ENCODE measurements at places on chromosomes 1 and 21.
A peak's percentile ranks its signal among the peaks of the same experiment; 100 is the strongest.

- no peak for DNase-seq
Measured at GRCh38 chr1:94559921-94560320, 18.4 kb upstream of the F3 start.

DNA sequence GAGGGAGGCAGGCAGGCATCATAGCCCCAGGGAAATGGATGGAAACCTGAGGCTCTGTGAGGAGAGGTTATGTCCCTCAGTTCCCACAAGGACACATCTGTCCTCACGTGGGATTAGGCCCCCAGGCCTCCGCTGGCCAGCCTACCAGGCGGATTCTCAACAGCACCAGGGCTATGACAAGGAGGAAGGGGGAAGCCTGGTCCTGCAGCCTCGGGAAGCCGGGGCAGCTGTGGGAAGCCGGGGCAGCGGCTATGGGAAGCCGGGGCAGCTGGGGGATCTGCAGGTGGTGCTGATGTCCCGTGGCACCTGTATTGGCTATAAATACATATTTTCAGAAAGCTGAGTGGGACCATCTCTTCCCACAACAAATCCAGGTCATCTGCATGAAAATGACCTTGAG lies 19.7 kb downstream of the BSND start:
- DNase-seq: no peak

DNA sequence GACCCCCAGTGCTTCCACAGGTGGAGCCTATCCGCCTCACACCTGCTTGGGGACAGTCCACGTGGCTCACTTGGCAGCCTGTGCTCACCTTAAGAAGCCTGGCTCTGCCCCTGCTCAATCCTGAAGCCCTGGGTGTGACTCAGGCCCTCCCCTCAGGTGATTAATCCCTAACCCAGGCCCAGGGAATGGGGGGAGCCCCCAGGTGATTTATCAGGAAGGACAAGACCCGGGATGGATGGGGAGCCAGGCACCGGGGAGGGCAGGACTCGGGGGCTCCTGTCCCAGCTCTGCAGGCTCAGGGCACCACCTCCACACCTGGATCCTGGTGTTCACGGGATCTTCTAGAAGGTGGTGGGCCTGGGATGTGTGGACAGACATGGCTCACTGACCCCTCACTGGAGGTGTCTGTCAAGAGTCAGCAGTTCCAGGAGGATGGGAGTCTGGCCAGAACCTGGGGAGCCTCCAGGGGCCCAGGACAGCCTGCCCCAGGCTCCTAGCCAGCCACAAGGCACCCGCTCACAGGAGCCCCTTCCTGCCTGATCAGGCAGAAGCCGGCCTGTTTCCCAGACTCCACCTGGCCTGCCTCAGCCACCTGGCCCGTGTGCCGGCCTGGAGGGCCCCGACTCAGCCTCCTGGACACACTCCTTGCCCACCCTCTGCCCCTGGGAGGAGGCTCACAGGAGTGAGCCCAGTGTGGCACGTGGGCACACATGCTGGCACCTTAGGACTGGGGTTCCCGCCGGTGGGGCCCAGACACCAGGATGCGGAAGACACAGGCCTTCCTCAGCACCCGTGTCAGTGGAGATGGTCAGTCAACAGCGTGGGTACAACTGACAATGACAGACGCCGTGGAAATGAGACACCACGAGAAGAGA lies 38.6 kb upstream of the COL6A1 start:
- DNase-seq: no peak

GRCh38 chr1:71463144-71463543 lies 382.3 kb upstream of the ZRANB2 start:
- no peak for DNase-seq

- DNase-seq: no peak
Measured at GRCh38 chr1:168288311-168289052, 7.8 kb downstream of the TBX19 start.

- no peak for DNase-seq
Measured at GRCh38 chr1:47637111-47637685, 199.4 kb downstream of the FOXD2 start.

- no peak for DNase-seq
Measured at GRCh38 chr21:14825514-14825974, 239.3 kb downstream of the NRIP1 start.

DNA sequence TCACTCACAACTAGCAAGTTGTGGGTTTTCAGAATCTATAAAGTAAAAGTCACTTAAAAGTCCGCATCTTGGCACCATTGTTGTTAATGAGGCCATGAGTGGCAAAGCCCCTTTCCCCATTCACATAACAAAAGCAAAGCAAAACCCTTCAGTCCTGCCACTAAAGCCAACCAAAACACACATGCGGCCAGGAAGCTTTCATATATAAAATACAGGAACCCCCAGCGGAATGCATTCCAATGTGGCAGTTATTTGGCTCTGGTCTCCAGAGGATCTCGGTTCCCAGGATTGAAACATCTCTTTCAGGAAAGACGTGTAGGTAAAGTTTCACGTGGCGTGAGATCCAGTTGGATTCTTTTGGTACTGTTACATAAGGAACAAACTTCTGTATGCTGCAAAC lies 2.5 kb upstream of the LBR start:
- DNase-seq: no peak

- DNase-seq: no peak
Measured at GRCh38 chr1:198107091-198107501, 49.7 kb upstream of the NEK7 start.

- DNase-seq: no peak
Measured at GRCh38 chr1:119648620-119649004, 546 bp upstream of the ZNF697 start.

GRCh38 chr1:3884966-3885365 lies 15.1 kb downstream of the C1orf174 start:
- no peak for DNase-seq

DNA sequence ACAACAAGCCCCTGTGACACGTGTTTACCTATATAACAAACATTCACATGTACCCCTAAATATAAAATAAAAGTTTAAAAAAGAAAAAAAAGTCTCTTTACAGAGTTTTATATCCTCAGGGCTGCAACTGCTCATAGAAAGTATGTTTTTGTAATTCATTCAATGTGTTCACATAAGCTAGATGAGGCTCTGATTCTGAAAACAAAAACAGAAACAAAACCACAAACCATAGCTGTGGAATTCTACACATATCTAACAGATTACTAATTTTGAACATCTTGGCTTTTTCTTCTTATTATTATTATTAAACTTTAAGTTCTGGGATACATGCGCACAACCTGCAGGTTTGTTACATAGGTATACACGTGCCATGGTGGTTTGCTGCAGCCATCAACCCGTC lies 579.6 kb upstream of the ZRANB2 start:
- no peak for DNase-seq

DNA sequence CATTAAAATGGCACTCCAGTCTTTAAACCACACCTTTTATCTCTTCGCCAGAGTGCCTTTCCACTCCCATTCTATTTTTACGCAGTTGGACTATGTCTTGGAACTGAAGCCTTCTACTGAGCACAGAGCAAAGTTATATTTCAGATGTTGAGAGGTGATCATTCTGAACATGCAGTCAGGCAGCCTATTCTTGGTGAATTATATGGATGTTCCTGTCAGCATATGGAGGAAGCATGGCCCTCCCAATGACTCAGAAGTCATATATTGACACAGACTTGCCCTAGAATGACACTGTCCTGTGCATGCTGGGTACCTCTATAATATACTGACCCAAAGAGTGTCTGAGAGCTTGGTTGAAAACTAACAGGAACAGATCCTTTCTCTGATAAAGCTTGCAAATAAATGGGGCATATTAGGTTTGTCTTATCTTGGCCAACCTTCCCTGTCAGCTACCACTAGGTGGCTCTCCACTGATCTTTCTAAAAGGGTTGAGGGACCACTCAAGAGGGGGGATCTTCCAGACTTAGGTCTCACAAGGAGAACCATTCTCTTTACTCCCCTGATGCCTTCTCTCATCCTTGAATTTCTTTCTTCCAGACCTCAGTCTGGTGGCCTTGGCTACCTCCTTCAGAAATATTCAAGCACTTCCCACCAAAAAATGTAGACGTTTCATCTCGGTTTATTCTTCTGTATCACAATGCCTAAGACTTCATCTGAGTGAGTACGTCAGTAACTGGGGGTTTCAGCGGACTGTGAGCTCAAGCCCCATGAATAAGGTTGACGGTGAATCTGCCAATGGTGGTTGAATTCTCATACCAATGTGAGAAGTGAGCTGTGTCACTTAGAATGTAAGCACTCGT lies 11.8 kb upstream of the ALG14 start:
- peak; percentile 5 for DNase-seq

DNA sequence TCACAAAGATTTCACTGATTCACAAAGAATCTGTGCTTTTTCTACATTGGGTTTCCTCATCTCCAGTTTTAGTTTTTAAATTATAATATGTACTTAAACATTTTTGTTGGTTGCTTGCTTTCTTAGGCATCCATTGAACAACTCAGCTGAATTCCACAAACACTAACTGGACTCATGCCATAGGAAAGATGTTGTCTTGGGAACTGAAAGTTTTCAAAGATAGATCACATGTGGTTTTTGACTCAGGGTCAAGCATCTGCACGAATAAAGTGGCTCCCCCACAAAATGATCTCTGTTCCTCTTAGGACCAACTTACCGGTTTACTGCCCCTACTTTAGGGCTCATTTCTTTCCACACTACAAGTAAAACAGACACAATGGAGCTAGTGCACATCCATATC lies 3.1 kb upstream of the KRTAP21-1 start:
- no peak for DNase-seq

GRCh38 chr1:82449506-82450057 lies 648.8 kb downstream of the ADGRL2 start:
- DNase-seq: no peak

- DNase-seq: no peak
Measured at GRCh38 chr1:75067975-75068374, 66.2 kb upstream of the LHX8 start.

- no peak for DNase-seq
Measured at GRCh38 chr1:31170486-31170735, 69.3 kb downstream of the NKAIN1 start.

DNA sequence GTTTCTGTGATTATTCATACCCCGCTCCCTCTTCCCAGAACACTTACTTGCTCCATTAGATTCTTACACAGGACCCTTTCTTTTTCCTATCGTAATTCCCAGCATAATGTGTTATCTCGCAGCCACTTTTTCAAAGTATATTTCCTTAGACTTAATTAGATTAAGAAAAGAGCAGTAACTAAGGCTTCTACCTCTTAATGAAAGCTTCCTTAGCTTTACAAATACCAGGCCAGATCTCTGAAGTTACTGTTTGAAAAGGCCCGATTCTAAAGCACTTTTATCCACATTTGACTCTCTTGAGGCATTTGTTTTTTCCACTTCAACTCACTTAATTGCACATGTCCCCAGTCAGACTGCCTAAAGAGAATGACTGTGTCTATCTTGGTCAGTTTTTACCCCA lies 1264.3 kb upstream of the ADGRL2 start:
- DNase-seq: no peak

- DNase-seq: no peak
Measured at GRCh38 chr1:55572878-55573734, 357.9 kb upstream of the USP24 start.

GRCh38 chr1:11314959-11315358 lies 42.0 kb downstream of the UBIAD1 start:
- no peak for DNase-seq

DNA sequence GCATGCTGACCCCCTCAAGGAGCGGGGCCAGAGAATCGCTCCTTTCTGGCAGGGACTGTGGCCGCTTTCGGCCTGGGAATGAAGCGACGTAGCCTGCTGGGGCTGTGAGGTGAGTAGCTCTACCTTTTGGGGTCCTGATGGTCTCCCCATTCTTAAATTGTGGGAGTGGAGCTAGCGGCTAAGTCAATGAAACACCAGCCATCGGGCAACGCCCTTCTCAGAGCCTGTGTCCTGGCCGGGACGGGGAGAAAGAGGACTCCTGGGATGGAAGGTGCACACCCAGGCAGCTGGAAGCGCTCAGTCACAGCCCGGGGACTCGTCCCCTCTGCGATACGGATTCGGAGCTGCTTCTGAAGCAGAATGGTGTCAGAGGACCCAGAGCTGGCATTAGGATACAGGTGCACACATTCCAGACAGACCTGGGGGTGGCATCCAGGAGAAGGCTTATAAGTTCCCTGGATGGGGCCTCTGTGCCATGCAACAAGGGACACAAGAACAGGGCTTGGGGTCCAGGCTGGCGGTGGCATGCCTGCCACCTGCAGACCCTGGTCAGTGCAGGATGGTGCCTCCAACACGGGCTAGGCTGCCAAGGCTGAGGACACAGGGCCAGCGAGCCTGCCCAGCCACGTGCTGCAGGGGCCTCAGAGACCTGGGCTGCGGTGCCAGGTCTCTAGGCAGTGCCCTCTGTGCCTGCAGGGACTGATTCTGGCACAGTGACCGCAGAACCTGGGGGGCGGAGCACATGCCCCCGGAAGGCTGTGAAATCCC lies 945 bp upstream of the WNT9A start:
- DNase-seq: no peak

DNA sequence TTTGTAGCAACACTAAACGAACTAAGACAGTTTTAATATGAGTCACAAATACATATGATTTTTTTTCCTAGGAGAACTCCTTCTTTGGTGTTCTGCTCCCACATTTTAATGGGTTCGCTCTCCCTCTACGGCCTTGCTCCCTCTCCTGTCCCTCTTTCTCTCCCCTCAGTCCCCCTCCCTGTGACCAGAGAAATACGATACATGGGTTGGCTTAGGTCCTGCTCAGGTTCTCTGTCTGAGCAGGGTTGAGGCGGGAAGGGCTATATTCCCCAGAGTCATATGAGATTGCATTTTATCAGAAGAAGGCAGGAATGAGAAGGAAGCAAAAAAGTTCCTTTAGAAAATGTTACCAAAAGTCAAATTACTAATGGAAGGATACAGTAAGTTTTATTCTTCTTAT lies 44.6 kb downstream of the UBE2U start:
- no peak for DNase-seq

DNA sequence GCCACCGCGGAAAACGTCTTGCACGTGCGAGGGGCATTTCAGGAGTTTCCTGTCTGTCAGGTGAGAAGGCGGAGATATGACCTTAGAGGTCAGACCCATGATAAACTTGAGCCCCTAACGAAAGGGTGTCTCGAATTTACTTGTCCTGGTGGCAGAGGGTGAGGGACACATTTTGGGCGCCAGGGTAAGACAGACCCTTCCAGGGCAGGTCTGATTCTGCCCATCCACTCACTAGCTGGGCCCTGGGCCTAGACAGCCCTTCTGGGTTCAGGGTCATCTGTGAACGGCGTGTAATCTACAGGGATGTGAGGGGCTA lies 395 bp upstream of the CSRP1 start:
- DNase-seq: no peak

GRCh38 chr1:224211206-224211962 lies 28.3 kb downstream of the DEGS1 start:
- peak; percentile 80 for DNase-seq

DNA sequence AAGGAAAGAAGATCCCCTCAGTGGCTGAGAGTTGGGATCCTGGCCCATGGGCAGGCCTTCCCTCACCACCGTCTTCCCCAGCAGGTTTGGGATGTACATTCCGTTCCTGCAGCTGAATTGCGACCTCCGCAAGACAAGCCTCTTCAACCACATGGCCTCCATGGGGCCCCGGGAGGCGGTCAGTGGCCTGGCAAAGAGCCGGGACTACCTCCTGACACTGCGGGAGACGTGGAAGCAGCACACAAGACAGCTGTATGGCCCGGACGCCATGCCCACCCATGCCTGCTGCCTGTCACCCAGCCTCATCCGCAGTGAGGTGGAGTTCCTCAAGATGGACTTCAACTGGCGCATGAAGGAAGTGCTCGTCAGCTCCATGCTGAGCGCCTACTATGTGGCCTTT lies 16.3 kb upstream of the KPNA6 start:
- no peak for DNase-seq

All from COR-L47 (cell line).